Dermis lymphatic vessel endothelial cell (primary cell): ENCODE measurements at places on chromosomes 3 and 15. TPM values are rescaled to one million over a fixed set of nuclear protein-coding genes. Genes with fewer than 3 reads are reported as not detected.

FILIP1L gene
- total RNA-seq = 11.2 and 24.9 TPM in 2 replicates

GOLGA8J gene
- total RNA-seq = 0.17 TPM in 1 of 2 replicates, not detected in the other

EFCAB12 gene
- total RNA-seq = under 0.01 and 0.11 TPM in 2 replicates

KCTD6 gene
- 6.0 and 6.7 TPM in 2 replicates for total RNA-seq

CCDC54 gene
- not detected in 2 replicates for total RNA-seq

WDR72 gene
- total RNA-seq = not detected in 2 replicates

MAP1A gene
- total RNA-seq = 0.17 and 0.33 TPM in 2 replicates

PTH1R gene
- 0.17 TPM in 1 of 2 replicates, not detected in the other for total RNA-seq

PPP2R3A gene
- total RNA-seq = 4.4 and 4.6 TPM in 2 replicates

GP9 gene
- total RNA-seq = 0.11 TPM in 1 of 2 replicates, not detected in the other

ADGRG7 gene
- not detected in 2 replicates for total RNA-seq

DNAJC17 gene
- 21.2 and 26.0 TPM in 2 replicates for total RNA-seq

AHSG gene
- 0.09 TPM in 1 of 2 replicates, not detected in the other for total RNA-seq

IL17RB gene
- under 0.01 TPM in 1 of 2 replicates, not detected in the other for total RNA-seq

LNP1 gene
- total RNA-seq = 0.34 and 0.76 TPM in 2 replicates

IQCF5 gene
- not detected in 2 replicates for total RNA-seq

SLC25A20 gene
- total RNA-seq = 25.3 and 27.3 TPM in 2 replicates

GNB4 gene
- 75.2 and 83.8 TPM in 2 replicates for total RNA-seq

AGBL1 gene
- not detected in 2 replicates for total RNA-seq
